ENCODE measurements at places on chromosomes 12 and 14.
A peak's percentile ranks its signal among the peaks of the same experiment; 100 is the strongest.

DNA sequence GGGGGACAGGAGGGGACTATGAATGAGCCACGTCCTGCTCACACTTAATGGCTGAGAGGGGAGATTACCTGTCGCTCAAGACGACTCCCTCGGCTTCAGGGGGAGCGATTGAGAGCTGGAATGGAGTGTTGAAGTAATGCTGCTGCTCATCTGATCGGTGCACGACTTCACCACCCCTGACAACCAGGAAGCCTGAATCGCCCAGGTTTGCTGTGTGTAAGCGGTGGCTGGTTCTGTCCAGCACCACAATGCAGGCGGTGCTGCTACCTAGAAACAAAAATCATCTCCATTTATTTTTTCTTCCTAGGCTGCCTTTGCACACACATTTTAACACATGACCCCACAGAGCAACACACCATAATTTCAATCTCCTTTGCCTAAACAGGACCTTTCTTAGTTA, 37.3 kb downstream of the PPTC7 start:
- no peak for DNase-seq

DNA sequence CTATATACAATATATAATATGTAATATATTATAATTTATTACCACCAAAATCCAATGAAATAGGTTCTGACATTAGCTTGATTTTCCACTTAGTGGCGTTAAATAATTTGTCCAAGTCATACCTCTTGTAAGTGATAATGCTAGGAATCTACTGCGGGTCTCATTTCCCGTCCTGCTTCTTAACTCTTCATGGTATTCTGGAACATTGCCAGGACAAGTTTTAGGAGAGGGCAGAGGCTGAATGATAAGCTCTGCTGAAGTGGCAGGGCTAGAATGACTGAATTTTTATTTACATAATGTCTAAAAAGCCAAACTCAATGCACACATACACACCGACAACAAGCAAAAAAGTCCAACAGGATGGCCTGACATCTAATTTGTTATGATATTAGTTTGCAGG, 70.4 kb upstream of the PTPRQ start:
- no peak for DNase-seq

- no peak for DNase-seq
Measured at GRCh38 chr14:85333313-85333712, 196.6 kb upstream of the FLRT2 start.

DNA sequence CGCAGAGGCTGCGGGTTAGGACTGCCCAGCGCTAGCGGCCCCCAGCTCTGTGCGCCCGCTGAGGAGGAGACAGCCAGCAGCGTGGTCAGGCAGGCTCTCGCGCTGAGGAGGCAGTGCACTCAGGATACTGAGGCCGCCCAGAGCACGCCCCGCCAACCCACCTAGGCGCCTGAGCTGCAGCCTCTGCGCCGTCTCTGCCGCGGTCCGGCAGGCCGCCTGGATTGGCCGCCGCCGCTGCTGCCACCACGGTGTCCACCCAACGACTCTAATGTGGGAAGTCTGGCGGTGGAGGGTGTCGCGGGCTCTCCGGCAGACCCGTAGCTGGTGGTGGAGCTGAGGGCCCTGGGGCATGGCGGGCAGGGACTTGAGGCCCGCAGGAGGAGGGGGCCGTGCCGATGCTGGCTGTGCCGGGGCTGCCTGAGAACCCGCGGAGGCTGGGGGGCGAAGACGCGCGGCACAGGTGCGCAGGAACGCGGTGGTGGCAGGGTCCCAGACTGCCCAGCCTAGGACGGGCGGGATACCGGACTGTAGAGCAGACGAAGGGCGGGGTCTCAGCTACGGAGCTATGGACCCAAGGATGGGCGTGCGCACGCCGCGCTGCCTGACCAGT, 69.9 kb downstream of the ASCL4 start:
- no peak for DNase-seq

DNA sequence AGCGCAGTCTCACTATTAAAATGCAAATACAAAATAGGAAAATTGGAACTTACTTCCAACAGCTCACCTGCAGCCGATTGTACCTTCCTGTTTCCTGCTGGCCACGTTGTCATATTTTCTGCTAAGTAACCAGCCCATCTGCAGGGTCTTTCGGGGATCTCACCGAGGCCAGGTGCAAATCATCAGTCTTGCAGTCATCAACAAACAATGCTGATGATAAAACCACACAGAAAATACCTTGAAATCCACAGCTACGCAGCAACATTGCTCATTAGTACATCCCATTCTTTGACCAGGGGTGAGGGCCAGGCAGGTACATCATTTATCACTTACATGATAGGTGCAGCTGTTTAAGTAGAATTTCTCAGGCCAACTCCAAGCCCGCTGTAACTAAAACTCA, 406.9 kb downstream of the TMEM121 start:
- DNase-seq, result no peak

- DNase-seq, result no peak
Measured at GRCh38 chr14:22535126-22535525, 53.9 kb downstream of the DAD1 start.

DNA sequence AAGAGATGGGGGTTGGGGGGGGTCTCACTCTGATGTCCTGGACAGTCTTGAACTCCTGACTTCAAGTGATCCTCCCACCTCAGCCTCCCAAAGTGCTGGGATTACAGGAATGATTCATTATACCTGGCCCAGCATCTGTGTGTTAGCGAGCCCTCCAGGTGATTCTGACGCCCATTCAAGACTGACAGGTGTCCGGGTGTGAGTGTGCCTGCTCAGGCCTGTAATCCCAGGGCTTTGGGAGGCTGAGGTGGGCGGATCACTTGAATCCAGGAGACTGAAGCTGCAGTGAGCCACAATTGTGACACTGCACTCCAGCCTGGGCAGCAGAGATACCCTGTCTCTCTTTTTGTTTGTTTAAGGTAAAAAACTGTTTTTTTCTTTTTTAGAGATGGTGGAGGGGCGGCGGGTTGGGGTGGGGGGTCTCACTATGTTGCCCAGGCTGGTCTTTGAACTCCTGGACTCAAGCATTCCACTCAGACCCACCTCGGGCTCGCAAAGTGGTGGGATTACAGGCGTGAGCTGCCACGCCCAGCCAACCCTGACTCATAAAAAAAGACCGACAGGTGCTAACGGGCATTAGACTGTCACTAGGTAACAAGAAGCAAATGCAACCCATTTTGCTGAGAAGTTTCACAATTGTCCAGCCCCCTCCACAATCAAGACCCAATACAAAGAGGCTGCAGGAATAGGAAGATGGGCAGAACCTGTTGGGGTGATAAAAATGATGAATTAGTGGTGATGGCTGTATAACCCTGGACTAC, 4.7 kb downstream of the VSIG10 start:
- no peak for DNase-seq

DNA sequence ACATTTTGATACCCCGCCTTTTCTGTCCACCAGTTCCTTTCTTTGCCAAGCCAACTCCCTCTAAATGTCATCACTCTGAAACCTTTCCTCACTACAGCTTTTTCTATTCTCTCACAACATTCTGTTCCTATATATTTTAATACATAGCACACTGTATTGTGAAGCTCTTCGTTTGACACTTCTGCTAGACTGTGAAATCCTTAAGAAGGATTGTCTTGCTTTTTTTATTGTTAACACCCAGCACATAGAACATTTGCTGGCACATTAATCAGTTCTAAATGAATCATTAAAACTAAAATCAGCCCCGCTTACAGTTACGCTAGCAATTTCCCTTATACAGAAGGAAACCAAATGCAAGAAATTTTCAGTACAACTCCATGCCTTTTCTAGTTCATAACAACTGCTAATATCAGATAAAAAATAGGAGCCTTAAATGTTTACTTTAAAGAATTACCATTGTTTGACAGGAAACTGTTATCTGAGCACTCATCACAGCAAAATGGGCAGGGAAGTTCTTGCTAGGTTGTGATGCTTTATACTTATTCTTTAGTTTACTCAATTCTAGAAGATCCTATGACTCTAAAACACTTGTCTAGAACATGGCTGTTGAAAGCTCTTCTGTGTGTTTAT, 93.5 kb downstream of the PPP1R12A start:
- DNase-seq, result no peak

GRCh38 chr12:39125566-39125965, 220.2 kb upstream of the CPNE8 start:
- no peak for DNase-seq

GRCh38 chr12:2667716-2668440, 126.9 kb upstream of the FKBP4 start:
- DNase-seq, result no peak

DNA sequence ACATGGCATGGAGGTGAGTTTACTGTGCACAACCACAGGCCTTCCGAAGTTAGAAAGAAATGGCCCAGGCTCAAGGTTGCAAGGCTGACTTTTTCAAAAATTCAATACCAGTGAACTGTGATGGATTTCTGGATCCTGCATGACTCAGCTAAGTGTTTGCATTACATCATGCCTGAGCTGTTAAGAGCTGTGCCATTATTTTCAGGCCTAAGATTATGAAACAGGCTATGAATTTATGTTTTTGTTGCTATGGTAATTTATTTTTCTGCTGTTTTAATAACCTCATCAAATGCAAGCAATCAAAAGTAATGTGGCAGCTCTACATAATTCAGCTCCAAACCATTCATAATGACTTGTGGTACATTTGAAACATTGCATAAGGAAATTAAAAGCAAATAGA, 457.7 kb upstream of the TMEM132C start:
- no peak for DNase-seq

DNA sequence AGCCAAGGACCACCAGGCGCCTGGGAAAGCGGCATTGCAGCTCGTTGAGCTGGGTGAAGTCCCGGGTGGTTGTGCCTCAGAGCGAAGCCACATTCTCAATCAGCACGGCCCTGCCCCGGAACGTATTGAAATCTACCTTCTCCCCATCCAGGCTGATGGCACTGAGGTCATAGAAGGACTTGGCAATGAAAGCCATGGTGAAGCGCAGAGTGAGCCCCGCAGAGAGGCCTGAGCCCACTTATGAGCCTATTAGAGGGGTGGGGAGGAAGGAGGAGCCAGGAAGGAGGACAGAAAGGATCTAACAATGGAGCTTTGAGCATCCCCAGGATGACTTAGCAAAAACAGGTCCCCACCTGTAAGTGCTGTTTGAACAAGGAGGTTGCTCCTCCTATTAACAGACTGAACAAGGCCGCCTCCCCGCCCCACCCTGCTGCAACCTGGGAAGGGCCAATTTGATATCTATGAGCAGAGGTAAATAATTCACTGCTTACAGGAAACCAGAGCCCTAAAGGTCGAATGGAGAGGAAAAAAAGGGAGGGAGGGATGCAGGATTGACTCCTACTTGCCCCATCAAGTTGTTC, at the start of gene GPX2:
TSS of gene GPX2 (minus strand) at position 215 of the 581 bp plus-strand sequence. CDS start at position 196, 19 bp downstream.
- DNase-seq, result no peak

DNA sequence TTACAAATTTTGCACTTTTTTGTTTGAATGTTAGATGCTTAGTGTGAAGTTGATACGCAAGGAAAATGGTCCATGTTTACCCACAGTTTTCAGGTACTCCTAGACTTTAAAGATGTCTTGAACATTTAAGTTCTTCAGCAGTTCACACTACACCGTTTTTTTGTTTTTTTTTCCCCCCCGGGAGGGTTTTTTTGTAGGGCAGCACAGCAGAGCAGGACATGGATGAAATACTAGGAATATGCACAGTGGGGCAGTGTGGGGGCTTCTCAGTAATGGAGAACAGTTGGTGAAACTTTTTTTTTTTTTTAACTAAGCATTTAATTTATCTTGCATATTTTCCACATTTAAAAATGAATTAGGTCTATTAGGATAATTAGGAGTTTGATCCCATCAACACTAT, 4.9 kb downstream of the RAN start:
- DNase-seq, result no peak

DNA sequence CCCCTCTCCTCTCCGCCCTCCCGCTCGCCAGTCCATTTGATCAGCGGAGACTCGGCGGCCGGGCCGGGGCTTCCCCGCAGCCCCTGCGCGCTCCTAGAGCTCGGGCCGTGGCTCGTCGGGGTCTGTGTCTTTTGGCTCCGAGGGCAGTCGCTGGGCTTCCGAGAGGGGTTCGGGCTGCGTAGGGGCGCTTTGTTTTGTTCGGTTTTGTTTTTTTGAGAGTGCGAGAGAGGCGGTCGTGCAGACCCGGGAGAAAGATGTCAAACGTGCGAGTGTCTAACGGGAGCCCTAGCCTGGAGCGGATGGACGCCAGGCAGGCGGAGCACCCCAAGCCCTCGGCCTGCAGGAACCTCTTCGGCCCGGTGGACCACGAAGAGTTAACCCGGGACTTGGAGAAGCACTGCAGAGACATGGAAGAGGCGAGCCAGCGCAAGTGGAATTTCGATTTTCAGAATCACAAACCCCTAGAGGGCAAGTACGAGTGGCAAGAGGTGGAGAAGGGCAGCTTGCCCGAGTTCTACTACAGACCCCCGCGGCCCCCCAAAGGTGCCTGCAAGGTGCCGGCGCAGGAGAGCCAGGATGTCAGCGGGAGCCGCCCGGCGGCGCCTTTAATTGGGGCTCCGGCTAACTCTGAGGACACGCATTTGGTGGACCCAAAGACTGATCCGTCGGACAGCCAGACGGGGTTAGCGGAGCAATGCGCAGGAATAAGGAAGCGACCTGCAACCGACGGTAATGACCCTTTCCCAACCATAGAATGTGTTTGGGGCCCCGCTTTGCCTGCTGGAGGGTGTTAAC, 615 bp downstream of the CDKN1B start:
- DNase-seq, result peak; percentile 9

GRCh38 chr14:50530358-50530757, 2.0 kb downstream of the MAP4K5 start:
- no peak for DNase-seq

DNA sequence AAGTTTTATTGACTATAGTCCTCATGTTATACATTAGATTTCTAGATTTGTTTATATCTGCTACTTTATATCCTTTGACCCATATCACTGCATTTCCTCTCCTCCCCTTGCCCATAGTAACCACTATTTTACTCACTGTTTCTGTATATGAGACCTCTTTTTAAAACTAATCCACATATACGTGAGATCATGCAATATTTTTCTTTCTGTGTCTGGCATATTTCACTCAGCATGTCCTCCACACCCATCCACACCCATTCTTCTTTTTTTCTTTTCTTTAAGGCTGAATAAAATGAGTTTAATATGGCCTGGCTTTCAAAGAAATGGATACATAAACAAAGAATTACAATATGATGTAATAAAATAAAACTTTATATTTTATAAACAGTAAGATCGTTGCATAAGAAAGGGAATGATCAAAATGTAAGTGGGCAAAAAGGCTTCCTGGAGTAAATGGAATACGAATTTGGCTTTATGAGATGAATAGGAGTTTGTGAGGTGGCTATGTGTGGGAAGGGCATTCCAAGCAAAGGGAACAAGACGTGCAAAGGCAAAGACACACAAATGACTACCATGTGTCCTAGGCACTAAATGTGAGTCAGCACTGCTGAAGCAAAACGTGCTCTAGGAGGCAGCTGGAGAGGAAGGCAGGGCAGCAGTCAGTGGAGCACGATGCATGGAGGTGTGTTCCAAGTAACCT, 53.2 kb upstream of the HIF1A start:
- DNase-seq, result no peak

GRCh38 chr12:93831374-93831773, 154.2 kb downstream of the CRADD start:
- DNase-seq, result no peak

DNA sequence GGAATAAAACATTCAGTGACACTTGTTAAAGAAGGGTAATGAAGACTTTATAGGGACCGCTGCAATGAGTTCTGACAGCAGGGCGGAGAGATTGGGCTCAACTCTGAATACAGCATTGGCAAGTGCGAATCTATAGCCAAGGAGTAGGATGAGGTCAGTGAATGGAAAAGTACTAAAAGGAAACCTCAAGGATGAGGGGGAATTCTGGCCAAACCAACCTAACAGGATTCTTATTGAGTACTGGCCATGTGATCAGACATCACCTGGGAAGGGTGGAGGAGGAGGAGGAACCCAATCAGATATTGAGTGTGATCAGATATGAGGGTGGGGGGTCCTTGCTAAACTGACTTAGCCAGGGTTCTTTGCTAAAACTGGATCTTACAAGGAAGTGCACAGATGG, 31.0 kb downstream of the DRAM1 start:
- DNase-seq, result no peak

GRCh38 chr14:81534510-81535074, 939 bp upstream of the SEL1L start:
- no peak for DNase-seq

Data from stimulated activated naive B cell treated with anti-CD40 and anti-IgM and Interleukin-4, amounts not matched to agents 10 μg/mL and 1 μg/mL and 100 μg/mL, for 72 hours (primary cell).